GF-D8 (cell line): ENCODE measurements at places on chromosomes 7 and 10.

GRCh38 chr7:43479042-43479441 is 103.9 kb upstream of the STK17A start:
- no peak for DNase-seq

DNA sequence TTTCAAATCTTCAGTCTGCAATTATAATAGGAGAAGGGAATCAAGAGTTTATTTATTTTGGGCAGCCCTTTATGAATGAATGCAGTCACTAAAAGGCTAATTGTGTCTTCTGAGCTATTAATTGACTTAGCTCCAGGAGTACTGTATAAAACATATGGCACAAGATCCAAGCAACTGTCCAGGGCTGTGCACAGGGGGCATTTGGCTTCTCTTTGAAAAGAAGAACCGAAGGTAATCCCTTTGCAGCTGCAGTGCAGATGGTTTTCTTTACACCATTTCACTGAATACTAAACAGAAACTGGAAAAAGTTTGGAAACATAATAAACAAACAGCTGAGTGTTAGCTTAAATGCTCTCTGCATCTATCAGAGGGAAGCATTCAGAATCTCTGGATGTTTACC is 282.6 kb upstream of the LRRN3 start:
- DNase-seq = no peak

DNA sequence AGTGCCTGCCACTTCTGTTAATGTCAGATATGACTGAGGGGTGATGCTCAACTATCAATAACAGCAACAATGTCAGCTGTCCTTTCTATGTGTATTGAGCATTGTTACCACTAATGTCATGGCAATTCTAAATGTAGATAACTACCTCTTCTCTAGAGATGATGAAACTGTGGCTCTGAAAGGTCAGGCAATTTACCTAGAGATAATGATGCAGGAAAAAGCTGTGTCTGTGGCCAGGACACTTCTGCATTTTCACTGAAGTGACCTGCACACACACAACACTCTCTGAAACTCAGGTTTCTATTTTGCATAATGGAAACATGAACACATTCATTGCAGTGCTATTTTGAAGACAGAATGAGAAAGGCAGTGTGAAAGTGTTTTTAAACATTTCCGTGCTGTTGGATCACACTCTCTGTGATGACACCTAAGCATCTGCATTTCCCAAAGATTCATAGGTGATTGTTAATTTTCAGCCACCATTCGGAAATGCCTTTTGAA is 148.2 kb downstream of the KCND2 start:
- no peak for DNase-seq

- DNase-seq = no peak
Observed at GRCh38 chr7:91892821-91893340, 12.4 kb upstream of the MTERF1 start.

DNA sequence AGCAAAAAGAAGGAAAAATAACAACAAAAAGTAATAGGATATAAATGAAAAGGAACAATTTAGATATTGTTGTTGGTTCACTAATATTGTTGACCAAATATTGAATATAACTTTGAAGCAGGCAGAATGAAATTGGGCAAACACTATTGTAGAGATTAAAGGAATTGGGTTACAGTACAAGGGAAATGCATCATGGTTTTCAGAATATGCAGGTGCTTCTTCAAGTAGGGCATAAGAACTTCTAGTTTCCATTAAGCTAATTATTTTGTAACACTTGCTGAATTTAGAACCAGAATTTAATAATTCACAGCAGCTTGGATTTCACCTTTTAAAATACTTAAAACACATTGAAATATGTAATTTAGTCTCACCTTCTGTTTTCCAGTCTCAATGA is 36.5 kb downstream of the RPA3 start:
- no peak for DNase-seq

DNA sequence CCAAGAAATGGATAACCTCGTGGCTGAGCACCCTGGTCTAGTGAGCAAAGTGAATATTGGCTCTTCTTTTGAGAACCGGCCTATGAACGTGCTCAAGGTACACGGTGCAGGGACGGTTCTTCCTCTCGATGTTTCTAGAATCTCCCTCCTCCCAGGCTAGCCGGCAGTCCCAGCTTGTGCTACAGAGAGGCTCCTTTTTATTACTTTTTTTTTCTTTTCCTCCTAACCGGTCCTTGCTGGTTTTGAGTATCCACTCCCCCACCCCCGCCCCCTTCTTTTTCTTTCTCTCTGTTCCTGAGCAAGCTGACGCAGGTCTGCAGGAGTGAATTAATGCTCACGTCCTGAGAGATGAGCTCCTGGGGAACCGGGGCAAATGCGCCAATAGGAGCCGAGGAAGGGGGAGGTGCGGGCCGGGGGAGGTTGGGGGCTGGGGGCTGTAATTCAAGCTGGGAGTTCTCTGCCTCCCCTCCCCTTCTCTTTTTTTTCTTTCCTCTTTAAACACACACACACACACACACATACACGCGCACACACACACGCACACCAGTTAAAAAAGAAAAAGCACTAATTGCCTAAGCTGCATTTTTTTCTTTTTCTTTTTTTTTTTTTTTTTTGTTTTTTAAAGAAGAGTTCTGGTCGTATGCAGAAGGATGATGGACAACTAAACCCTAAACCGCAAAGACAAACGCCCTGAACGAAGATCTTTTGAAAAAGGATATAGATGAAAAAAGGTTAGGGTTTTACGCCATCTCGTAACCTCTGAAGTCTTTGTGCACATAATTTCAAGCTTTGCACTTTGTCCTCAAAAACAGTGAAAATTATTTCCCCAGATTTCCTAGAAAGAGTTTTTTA is 6.6 kb downstream of the CPA2 start:
- no peak for DNase-seq

- DNase-seq = no peak
Observed at GRCh38 chr7:144780071-144780608, 55.7 kb downstream of the TPK1 start.

- DNase-seq = no peak
Observed at GRCh38 chr10:53441843-53442242, 669.3 kb upstream of the MBL2 start.

DNA sequence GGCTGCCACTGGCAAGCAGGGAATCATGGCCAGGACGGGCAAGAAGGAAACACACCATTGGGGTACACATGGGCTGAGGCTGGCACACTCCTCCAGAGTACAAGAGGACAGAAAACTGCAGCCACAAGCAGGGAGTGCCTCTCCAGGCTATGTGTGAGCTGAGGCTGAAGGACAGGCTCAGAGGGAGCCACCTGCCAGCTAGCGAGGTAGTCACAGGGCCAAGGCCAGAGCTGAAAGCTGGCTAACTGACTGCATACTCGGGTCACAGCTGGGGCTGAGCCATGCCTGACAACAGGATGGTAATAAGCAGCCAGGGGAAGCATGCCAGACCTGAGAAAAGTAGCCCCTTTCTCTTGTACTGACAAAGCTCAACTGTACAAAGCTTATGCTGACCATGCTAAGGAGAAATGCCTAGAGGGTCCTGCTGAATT is 52.0 kb downstream of the KIF5B start:
- no peak for DNase-seq

GRCh38 chr7:6178298-6179029 is 94.0 kb downstream of the CYTH3 start:
- DNase-seq = no peak

- no peak for DNase-seq
Observed at GRCh38 chr7:44733708-44734481, 14.8 kb upstream of the ZMIZ2 start.

DNA sequence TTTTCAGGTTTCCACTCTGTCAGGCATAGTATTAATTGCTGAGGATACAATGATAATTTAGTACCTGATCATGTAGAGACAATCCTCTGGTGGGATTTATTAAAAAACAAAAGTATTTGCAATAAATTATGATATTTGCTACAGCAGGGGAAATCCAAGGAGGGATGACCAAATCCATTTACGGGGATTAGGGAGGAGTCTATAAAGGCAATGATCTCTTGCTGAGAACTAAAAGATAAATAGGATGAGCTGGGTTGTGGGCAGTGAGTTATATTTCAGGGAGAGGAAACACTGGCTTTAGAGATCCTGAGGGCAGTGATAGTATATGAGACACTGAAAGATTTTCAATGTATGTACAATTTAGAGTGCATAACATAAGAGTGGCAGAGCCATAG is 305.5 kb downstream of the GPR37 start:
- DNase-seq = no peak

DNA sequence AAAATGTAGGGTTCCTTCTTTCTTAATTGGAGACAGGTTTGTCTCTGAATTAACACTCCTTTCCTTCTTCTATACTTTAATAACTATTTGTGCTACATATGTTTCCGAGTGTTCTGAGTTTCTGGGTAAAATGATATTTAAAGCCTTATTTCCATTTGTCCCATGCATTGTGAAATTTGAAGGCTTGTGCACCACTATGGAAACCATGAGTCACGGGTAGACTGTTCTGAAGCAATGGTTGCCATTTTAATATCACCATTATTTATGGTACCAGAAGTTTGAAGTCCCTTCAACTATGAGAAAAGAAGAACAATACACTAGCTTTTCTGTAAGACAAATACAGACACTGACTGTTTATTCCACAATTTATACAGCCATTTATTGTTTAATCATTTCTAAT is 44.7 kb upstream of the ZEB1 start:
- DNase-seq = no peak

DNA sequence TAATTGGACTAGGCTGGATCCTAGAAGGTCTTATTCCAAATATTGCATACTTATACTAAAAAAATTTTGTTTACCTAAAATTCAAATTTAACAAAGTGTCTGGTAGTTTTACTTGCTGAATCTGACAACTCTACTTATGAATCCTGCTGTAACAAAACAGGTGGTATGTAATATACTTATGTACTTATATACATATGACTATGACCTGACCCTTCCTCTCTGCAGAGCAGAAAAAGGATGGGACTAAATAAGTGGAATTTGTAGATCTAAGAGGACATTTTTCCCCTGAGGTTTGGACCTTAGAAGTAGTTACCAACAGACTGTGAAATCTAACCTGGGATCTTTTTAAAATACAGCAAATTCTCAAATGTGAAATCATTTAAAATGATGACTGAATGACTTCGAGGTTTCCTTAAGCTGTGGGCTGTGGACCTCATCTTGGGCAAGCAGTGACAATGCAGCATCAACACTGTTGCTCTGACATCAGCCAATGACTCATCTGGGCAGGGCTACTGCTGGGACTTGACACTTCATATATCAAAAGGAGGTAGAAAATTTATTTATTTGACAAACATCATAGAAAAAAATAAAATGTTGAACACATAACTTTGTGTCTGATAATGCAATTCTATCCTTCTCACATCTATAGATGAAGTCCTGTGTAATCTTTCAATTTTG is 73.6 kb downstream of the RELN start:
- no peak for DNase-seq

GRCh38 chr7:2070151-2070763 is 162.5 kb downstream of the MAD1L1 start:
- no peak for DNase-seq

DNA sequence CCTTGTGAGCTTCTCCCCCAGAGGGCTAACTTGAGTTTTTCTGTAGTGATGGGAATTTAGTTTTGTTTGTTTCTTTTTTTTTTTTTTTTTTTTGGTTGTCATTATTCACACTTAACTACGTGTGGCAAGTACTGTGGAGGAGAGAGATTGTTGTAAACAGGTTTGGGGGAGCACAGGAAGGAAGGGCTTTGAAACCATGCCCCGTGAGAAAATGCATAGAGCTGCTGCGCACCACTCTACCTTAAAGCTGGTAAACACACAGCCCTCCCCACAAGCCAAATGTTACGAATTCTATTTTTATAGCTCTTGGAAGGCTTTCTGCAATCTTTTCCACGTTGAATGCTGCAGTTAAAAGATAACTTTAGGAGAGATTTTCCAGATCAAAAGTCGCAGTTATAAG is 76.2 kb downstream of the ZNF22 start:
- no peak for DNase-seq

DNA sequence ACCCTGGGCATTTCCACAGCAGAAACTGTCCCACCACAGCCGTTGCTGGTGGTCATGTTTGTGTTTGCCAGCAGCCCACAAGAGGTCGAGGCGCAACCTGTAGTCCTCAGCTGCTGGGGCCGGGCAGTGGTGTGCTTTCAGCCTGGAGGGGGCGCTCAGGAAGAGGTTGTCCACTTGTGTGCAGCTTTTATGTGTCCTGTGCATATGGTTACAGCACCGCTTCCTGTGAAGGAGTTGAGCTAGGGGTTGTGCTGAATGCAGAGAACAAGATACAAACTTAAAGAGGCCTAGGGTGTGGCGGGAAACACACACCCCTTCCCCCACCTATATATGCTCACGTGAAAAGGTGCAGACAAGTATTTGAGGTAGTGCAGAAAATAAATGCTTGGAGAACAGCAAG is 29.5 kb upstream of the PFKFB3 start:
- no peak for DNase-seq

GRCh38 chr7:105581066-105581811 is at the start of gene EFCAB10:
TSS of gene EFCAB10 (minus strand) at chr7:105581493. CDS start at chr7:105581463, 30 bp downstream.
- no peak for DNase-seq

GRCh38 chr7:91351374-91351773 is 87.1 kb downstream of the FZD1 start:
- no peak for DNase-seq

DNA sequence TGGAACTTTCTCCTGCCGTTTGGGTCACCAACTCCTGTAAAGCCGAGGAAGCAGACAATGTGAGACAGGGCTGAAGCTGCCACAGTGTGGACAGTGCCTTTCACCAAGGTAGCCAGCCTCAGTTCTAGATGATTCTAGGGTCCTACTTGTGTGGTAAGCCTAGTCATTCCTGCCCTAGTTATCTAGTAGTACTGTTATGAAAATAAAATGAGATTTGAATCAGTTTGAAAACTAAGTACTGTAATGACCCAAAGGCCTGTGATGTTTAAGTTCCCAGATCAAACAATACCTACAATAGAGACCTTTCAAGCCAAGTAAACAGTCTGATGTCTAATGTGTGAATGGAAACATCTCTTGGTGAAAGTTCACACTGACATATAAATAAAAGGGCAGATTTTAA is 37.1 kb downstream of the POLL start:
- no peak for DNase-seq

DNA sequence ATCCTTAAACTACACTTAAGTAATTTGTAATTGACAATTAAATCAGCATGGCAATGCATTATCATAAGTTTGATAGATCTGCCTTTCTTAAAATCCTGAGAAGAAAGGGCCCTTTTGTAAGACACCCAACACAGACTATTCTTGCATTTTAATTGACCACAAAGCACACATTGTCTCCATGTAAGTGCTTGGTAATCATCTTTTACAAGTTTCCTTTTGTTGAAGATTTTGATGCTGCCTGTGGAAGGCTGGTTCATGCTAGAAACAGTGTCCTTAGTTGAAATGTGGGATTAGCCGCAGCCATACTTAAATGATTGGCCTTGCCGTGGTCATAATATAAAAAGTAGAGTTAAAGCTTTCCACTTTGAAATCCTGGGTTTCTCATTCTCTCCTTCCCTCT is 32.3 kb upstream of the CELF2 start:
- no peak for DNase-seq

- no peak for DNase-seq
Observed at GRCh38 chr7:142878315-142878714, 7.2 kb downstream of the TRPV6 start.

GRCh38 chr10:15348579-15348978 is 22.5 kb downstream of the FAM171A1 start:
- DNase-seq = no peak
